ENCODE measurements at places on chromosomes 4 and X. TPM values are rescaled to one million over a fixed set of nuclear protein-coding genes. Genes with fewer than 3 reads are reported as not detected.

The TRPC3 gene
- 2.0 TPM for total RNA-seq

The KDR gene
- 0.28 TPM for total RNA-seq

The TIGD4 gene
- total RNA-seq: 0.14 TPM

The FAM47A gene
- not detected for total RNA-seq

The MFAP3L gene
- total RNA-seq: 1.7 TPM

The COX7B gene
- total RNA-seq: 478 TPM

The RWDD4 gene
- 13.1 TPM for total RNA-seq

The PTPN13 gene
- total RNA-seq: 37.3 TPM

The TGIF2LX gene
- not detected for total RNA-seq

The CXCR3 gene
- not detected for total RNA-seq

The SPIN2A gene
- 0.57 TPM for total RNA-seq

The RBMXL3 gene
- not detected for total RNA-seq

The IRS4 gene
- total RNA-seq: not detected

The ALAS2 gene
- total RNA-seq: not detected

The MAGEC2 gene
- total RNA-seq: 0.14 TPM

The ZRSR2 gene
- 5.0 TPM for total RNA-seq

The SATL1 gene
- total RNA-seq: not detected

The HOPX gene
- total RNA-seq: under 0.01 TPM

The RHOXF1 gene
- not detected for total RNA-seq

The DDX53 gene
- not detected for total RNA-seq

The TMEM271 gene
- total RNA-seq: not detected

The EIF4E gene
- 113 TPM for total RNA-seq

The APLN gene
- 4.3 TPM for total RNA-seq

The ASB12 gene
- not detected for total RNA-seq

The ANAPC4 gene
- 21.1 TPM for total RNA-seq

The GLRB gene
- 10.2 TPM for total RNA-seq

The CXCL8 gene
- 29.5 TPM for total RNA-seq

The C4orf36 gene
- 0.28 TPM for total RNA-seq

The SHROOM4 gene
- total RNA-seq: 0.28 TPM

The MED14 gene
- total RNA-seq: 9.9 TPM

The SHISA3 gene
- 0.65 TPM for total RNA-seq

The MAGEB10 gene
- total RNA-seq: not detected

The WDR17 gene
- total RNA-seq: 1.6 TPM

The DOK7 gene
- not detected for total RNA-seq

All from smooth muscle cell of bladder (primary cell).